ENCODE measurements at places on chromosomes 3 and 15.

- no peak for DNase-seq
Measured at GRCh38 chr15:24861014-24861690, 93.6 kb upstream of the SNRPN start.

GRCh38 chr3:196596355-196596754, 27.9 kb downstream of the FBXO45 start:
- no peak for DNase-seq

DNA sequence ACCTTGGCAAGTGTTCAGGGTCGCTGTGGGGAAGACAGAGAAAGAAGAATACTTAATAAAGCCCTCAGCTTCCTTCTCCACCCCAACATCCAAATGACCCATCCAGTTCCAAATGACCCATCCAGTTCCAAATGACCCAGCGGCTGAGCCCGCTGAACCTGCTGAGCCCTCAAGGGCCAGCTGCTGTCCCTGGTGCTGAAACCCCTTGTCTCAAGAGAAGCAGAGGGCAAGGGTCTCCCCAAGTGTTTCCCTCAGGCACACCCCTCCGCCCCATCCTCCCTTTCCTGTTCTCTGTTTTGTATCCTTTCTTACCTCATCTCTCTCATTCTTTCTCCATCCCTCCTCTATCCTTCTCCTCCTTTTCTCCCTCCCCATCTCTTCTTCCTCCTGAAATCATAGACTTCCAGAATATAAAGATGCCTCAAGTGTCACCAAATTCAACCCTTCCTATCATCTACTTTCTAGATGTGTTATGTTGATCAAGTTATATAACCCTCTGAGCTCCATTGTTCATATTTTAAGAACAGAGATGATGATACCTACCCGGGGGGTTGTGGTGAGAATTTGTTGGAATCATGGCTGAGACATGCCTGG, 29.0 kb downstream of the CCDC33 start:
- no peak for DNase-seq

- DNase-seq, result no peak
Measured at GRCh38 chr3:31911643-31912042, 69.4 kb downstream of the OSBPL10 start.

GRCh38 chr3:193944518-193944884, 191.4 kb upstream of the HES1 start:
- DNase-seq, result no peak

- no peak for DNase-seq
Measured at GRCh38 chr3:33883951-33884561, 85.6 kb downstream of the PDCD6IP start.

GRCh38 chr15:71294911-71295602, 179.8 kb downstream of the THSD4 start:
- DNase-seq, result no peak

GRCh38 chr3:49636883-49637609, 37.1 kb upstream of the APEH start:
- no peak for DNase-seq

DNA sequence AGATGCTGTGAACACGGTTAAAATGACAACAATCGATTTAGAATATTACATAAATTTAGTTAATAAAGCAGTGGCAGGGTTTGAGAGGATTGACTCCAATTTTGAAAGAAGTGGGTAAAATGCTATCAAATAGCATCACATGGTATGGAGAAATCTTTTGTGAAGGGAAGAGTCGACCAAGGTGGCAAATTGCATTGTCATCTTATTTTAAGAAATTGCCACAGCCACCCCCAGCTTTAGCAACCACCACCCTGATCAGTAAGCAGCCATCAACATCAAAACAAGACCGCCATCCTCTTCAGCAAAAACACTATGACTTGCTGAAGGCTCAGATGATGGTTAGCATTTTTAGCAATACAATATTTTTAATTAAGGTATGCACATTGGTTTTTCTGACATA, 5.7 kb upstream of the CCR5 start:
- no peak for DNase-seq

GRCh38 chr3:8836096-8836495, 66.7 kb upstream of the OXTR start:
- DNase-seq, result no peak

DNA sequence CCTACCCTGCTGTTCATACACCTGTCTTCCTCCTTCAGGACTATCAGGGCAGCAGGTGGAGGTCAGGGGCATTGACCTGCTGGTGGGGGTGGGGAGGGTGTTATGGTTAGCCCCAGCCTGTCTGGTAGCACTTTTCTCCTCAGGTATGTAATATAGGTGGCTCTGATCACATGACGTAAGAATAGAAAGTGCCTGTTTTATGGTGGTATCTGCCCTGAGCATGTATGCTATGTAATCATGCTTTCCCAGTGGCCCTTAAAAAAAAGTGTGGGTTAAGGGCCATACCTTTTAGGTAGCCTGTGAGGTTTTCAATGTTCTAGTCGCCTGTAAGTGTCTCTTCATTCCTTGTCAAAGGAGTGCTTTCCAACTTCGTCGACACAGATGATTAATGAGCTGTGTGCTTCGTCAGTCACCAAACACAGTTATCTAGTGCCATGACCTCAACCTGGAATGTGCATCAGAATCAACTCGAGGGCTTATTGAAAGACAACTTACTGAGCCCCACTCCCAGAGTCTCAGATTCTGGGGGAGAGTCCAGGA, 86.3 kb downstream of the KLHL25 start:
- DNase-seq, result no peak

- DNase-seq, result no peak
Measured at GRCh38 chr3:101780661-101781060, 1.6 kb downstream of the NXPE3 start.

- no peak for DNase-seq
Measured at GRCh38 chr3:49465270-49466034, 4.6 kb upstream of the DAG1 start.

GRCh38 chr3:188948997-188949389, 222.8 kb upstream of the TPRG1 start:
- DNase-seq, result no peak

GRCh38 chr3:122681284-122681973, 790 bp downstream of the PARP14 start:
- DNase-seq, result no peak

- no peak for DNase-seq
Measured at GRCh38 chr15:36498401-36498800, 81.0 kb upstream of the CDIN1 start.

DNA sequence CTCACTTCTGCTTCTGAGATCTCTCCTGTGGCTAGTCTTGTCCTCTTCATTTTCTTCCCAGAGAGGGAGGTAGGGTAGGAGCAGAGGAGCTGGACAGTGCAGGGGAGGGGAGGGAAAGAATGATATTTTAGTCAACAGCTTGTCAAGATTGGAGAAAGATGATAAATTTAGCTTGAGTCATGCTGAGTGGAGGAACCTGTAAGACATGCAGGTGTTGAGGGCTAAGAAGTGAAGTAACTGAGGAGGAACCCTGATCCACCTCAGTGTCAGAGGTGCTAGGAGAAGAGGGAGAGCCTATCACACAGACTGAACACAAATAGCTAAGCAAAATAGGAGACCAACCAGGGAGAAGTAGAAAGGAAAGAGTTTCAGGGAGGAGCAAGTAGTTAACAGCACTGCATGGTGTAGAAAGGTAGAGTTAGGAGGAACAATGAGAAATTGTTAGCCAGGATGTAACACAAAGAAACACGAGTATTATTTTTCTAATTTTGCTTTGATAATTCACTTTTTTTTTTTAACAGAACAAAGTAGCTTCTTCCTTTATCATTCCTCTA, 108.2 kb upstream of the CHRM5 start:
- DNase-seq, result no peak

- no peak for DNase-seq
Measured at GRCh38 chr15:101686718-101687117, 34.5 kb upstream of the TM2D3 start.

- peak; percentile 15 for DNase-seq
Measured at GRCh38 chr3:195129644-195130492, 141.1 kb downstream of the XXYLT1 start.

- DNase-seq, result no peak
Measured at GRCh38 chr3:53845881-53846133, 412 bp downstream of the CHDH start.

- DNase-seq, result no peak
Measured at GRCh38 chr3:188759336-188760005, 412.3 kb upstream of the TPRG1 start.

DNA sequence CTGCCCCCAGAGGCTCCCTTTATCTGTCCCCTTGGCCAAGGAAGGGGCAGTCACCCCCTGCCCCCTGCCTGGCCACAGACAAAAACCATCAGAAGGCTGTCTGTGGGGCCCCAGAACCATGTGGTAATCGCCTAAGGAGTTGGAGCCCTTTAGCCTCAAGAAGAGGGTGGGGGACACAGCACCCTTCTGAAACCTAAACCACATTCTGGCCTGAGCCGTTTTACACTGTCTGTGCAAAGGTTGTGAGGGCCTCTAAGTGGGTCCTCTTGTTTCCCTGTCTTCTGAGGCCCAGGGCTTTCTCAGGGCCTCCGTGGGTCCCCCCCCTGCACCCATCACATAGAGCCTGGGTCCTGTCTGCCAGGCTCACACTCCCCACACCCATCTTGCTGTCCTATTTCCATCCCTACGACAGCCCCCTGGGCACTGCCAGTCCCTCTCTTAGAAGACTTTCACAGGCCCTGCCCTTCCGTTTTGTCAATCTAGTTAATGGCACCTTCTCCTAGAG, 17.9 kb upstream of the RPUSD3 start:
- DNase-seq, result no peak

DNA sequence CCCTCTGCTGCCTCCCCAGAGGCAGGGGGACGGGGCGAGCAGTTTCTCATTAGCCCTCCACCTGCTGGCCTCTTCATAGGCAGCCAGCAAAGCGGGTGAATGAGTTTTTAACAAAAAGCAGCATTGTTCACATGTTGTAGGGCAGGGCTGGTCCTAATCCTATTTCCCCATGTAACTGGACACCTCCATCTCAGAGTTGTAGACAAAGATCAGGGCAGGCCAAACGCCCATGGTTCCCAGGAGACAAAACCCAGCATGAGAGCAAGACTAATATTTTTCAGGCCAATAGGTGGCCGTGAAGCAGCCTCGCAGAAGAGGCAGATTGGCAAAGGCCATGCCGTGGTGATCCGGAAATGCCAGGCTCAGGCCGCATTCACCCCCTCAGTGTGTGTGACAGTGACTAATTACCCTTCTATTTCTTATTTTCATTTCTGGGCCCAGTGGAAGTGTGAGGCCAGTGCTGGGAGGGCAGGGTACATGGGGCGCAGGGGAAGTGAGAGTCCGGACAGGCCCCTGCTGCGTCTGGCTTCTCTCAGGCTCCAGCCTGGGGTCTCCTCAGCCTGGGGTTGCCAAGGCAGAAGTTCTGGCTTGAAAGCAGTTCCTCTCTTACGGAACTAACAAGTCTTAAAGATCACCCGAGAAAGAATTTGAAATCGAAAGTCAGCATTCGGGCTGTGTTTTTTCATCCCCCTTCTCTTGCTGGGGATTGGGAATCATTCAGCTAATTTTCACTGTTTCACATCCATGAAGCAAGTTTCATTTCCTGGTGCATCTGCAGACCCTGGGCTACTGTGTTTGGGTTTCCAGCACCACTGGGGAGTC, 64.8 kb downstream of the BOC start:
- no peak for DNase-seq

DNA sequence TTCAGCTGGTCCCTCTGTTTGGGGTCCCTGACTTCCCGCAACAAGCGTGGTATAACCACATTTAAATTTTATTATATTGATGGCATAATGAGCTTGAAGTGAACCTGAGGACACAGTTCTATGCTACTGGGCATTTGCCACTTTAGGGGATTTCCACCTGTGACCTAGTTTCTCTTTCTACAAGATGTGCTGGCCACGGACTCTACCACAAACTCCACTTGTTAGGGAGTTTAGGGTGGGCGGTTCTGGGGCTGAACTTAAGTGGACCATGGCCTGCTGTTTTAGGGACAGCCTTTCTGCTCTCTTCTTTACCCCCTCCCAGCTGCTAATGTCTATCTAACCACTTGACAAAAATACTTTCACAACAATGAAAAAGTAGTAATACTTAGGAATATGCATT, 1199.1 kb downstream of the SI start:
- DNase-seq, result no peak

DNA sequence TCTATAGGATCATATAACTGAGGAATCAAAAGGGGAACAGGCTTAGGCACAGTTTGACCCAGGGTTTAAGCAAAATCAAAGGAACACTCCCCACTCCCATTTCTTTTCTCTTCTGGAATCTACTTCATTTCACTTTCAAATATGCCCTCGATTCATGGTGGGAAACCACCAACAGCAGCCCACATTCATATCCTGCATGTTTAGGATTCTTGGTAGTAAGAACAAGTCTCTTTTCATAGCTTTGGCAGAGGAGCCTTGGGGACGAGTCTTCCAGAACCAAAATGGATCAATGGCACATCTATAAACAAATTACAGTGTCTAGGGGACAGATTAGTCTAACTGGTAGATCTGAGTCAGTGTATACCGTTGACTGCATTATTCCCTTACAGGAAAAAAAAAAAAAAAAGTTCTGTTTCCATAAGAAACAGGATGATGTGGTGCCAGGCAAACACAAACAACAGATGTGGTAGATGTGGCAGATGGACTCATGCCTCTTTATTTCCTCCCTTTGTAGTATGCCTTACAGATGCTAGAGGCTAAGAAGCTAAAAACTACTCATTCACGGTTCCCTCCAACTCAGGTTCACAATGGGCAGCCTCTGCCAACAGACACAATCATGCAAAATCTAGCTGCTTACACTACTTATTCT, 578.3 kb upstream of the ADAMTS9 start:
- no peak for DNase-seq

DNA sequence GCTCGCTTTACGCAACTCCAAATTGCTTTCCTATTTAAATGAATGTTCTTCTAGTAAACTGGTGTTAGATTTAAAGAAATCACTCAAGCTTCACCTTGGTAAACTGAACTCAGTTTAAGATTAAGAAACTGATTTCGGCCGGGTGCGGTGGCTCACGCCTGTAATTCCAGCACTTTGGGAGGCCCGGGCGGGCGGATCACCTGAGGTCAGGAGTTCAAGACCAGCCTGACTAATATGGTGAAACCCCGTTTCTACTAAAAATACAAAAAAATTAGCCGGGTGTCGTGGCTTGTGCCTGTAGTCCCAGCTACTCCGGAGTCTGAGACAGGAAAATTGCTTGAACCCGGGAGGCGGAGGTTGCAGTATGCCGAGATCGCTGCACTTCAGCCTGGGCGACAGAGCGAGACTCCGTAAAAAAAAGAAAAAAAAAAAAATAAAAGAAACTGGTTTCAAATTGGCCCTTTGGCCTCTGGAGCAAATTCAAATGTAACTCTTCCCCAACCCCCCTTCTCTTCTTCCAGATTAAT, 1.7 kb downstream of the SKIL start:
- no peak for DNase-seq

DNA sequence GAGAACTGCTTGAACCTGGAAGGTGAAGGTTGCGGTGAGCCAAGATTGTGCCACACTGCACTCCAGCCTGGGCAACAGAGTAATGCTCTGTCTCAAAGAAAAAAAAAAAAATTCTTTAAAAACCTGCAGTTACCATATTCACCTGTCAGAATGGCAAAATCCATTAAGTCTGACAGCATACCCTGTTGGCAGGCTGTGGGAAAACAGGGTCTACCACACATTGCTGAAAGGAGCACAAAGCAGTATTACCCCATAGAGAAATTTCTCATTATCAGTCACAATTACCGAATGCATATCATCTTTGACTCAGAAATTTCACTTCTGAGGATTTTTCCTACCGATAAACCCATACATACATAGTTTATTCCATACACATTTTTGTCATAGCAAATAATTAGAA, 264.1 kb upstream of the SLCO3A1 start:
- DNase-seq, result no peak

- DNase-seq, result no peak
Measured at GRCh38 chr3:195048059-195048905, 222.7 kb downstream of the XXYLT1 start.
